ENCODE measurements at places on chromosomes 6 and 20.

GRCh38 chr6:3683331-3683730 is 68.2 kb downstream of the PXDC1 start:
- DNase-seq, result no peak

DNA sequence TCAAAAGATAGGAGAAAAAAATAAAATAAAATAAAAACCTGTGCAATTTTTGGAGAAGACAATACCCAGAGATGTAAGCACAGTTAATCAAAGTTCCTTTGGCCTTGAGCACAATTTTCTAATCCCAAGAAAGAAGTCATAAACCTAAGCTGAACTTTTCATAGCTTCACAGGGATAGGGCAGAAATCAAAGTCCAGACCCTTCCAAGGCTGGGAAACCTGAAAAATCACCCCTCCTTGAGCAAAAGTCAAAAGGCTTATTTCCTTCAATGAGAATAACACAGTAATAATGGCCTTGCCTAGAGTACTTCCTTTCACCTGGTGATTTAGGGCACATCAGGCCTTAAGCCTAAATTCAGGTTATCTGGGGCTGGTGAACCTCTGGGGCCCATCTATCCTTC is 415.0 kb upstream of the BTBD3 start:
- no peak for DNase-seq

GRCh38 chr6:134997133-134997995 is 47.5 kb upstream of the ALDH8A1 start:
- DNase-seq, result no peak

DNA sequence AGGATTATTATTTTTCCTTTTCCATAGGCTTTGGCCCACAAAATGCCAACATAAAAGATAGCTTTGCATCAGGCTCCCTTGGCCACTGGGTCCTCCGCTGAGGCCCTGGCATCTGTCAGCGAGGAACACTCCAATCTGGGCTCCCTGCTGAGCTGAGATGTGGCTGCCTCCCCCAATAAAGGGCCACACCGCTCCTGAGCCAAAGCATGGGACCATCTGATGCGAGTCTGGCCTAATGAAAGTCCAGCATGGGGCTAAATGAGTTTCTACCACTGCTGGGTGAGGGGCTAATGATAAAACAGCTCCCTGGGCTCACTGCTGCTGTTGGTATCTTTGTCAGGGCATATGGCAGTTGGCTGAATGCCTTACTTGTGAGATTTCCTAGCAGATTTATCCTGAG is 817.5 kb upstream of the SLC35B3 start:
- no peak for DNase-seq

DNA sequence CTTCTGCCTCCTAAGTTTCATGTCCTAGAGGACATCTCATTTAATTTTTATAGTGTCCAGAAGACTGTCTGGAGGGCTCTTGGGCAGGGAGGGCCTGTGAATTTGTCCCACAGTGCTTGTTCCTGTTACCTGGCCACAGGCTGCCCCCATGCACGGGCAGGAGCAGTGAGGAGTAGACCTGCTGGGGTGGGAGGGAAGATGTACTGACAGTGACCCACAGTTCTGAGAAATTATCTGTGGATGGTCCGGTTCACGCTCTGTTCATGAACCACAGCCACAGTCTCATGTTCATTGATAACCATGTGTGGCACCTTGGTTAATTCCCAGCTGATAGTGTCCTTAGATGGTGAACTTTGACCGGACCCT is 18.8 kb upstream of the ZNF831 start:
- no peak for DNase-seq

GRCh38 chr20:40506537-40506939 is 182.5 kb downstream of the MAFB start:
- peak; percentile 99 for DNase-seq

DNA sequence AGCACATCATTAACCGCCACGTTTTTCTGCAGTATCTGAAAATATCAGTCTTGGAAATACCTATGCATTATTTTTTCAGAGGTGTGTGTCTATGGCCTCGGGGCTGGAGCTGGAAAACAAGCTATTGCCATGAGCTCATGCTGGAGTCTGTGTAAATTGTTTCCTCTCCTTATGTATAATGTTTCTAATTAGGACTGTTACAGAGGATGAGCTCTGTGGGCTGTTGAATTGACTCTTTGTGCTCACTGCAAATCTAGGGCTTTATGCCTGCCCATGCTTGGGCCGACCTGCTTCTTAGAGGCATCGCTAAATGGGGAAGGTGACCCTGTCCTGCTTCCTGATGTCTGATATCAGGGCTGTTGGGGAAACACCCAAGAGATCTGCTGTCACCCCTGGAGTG is 80.8 kb upstream of the SLC22A16 start:
- no peak for DNase-seq

DNA sequence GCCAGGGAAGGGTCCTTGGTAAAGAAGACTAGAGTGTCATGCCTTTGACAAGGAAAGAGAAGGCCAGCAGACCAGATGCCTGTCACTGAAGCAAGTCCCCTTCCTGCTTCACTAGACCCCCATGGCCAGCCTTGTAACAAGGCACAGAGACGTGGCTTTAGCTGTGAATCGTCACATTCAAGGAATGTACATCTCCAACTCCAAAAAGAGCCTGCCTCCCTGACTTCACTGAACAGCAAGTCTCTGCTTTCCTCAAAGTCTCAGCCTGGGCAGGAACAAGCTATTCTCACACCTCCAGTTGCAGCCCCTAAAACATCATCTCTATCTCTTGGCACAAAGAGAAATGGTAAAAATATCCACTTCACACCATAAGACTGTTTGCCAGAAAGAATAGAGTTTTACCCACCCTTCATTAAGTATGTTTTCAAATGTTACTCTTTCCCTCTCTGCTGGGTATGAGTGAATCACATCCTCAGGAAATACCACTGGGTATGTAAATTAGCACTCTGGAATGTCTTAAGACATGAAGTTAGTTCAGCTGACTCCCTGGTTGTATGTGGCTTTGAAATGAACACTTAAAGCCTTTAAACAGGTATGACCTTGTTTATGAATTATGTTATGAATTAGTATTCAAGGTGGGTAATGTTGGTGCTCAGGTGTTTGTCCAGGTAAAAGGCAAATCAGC is 46.4 kb upstream of the NT5E start:
- DNase-seq, result no peak

DNA sequence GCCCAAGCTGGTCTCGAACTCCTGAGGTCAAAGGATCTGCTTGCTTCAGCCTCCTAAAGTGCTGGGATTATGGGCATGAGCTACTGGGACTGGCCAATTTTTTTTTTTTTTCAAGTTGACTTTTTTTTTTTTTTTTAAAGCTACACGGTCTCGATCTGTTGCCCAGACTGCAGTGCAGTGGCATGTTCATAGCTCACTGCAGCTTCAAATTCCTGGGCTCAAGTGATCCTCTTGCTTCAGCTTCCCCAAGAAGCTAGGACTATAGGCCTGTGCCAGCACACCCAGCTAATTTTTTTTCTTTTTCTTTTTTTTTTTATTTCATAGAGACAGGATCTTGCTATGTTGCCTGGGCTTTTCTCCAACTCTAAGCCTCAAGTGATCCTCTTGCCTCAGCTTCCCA is 59.5 kb downstream of the NCOA3 start:
- DNase-seq, result no peak

DNA sequence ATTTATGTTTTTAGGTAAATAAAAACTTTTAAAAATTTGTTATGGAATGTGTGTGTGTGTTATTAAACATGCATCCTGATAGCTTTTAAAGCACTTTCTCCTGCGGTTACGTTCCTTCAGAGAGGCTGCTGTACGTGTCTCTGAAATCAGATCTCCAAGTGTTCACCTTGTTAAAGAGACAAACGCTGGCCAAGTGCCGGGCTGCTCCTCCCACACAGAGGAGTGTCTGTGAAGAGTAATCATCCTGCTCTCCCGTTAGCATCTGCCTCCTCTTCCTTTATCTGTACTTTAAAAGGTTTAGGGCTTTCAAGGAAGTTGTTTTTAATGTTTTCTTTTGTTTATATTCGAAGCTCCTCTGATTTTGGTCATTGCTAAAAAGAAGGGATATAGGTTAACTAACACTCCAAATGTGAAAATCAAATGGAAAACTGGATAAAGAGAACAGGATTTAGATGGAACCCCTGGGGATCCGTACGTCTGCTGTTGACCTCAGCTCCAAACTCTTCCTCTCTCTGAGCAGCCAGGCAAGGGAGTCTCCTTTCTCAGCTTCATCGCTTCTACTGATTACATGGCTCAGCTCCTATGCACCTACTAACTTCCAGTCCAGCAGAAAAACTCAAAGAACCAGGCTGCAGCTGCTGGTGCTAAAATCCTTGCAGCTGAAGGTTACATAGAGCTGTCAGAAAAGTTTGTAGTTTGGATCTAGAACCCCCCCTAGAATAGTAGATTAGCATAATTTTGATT is 20.0 kb downstream of the IRF4 start:
- no peak for DNase-seq

DNA sequence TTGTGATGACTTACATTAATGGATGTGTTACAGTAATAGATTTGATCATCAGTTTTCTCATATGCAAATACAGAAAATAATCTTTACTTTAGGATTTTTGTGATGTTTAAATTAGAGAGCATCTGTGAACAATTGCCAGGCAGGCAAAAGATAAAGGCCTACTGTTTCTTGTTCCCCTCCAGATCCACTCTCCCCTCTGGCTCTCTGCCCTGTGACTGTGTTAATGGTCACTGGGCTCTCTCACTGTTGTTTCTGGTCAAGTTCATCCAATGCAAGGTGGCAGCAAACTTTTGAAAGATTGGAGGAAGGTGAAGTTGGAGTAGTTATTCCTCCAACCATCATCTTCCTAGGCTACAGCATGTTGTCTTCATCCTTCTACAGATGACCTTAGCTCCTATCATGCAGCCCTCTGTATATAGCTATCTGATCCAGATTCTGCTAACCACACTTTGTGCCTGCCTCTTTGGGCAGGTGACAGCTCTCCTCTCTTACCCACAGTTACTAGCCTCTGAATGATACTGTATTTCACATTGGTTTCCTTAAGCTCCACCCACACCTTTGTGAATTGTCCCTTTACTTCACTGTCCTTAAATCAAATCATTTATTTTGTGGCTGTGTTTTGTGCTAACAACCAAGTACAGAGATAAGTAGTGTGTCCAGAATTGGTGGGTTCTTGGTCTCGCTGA is 48.9 kb upstream of the ARG1 start:
- DNase-seq, result no peak

GRCh38 chr6:7905416-7905815 is 5.2 kb downstream of the TXNDC5 start:
- no peak for DNase-seq

GRCh38 chr20:51578145-51578459 is 35.6 kb upstream of the NFATC2 start:
- DNase-seq, result no peak

DNA sequence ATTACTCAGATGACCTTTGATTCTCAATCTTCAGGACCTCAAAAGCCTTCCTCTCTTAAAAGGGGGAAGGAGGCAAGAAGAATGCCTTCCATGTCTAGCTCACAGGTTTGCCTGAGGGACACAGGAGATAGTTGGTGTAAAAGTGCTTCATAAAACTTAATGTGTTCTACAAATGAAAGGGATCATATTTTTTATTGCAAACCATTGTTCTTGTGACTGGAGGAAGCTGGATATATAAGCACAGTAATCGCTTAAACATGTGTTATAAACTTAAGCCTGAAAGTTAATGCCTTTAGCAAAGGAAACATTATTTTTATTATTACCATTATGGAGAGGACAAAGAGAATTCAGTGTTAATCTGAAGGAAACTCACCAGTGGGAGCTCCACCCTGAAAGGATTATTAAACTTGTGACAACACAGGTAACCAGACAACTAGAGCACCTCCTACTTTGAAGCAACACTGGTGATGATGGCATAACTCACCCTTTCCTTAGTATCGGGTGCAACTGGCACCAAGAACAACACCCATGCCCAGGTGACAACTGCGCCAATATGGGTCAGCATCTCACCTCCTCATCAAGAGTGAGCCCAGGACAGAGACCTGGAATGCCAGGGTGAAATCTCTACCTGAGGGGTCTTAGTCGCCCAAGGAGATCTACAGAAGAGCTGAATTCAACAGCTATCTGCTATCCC is 288.7 kb upstream of the PRDM1 start:
- no peak for DNase-seq

GRCh38 chr6:14452567-14453527 is 335.3 kb downstream of the CD83 start:
- no peak for DNase-seq

GRCh38 chr6:151757506-151757955 is 50.0 kb upstream of the ESR1 start:
- no peak for DNase-seq

DNA sequence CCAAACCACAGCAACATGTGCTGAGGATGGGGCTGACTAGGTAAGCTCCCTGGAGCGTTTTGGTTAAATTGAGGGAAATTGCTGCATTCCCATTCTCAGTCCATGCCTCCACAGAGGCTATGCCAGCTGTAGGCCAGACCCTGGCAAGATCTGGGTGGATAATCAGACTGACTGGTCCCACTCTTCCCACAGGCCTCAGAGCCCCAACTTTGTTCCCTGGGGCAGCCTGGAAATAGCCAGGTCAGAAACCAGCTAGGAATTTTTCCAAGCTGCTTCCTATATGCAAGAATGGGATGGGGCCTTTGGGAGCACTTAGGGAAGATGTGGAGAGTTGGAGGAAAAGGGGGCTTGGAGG is 1.5 kb upstream of the VEGFA start:
- DNase-seq, result no peak

DNA sequence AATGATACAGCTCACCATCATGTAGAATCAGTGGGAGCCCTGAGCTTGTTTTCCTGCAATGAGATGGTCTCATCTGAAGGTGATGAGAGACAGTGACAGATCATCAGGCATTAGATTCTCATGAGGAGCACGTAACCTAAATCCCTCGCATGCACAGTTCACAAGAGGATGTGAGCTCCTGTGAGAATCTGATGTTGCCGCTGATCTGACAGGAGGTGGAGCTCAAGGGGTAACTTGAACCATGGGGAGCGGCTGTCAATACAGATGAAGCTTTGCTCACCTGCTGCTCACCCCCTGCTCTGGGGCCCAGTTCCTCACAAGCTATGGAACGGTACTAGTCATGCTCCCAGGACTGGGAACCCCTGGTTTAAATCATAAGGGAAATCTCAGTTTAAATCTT is 89.2 kb downstream of the THBS2 start:
- DNase-seq, result no peak

- no peak for DNase-seq
Measured at GRCh38 chr20:36688630-36689029, 42.6 kb upstream of the SLA2 start.

- peak; percentile 70 for DNase-seq
Measured at GRCh38 chr6:122770835-122771601, 8.5 kb upstream of the FABP7 start.

DNA sequence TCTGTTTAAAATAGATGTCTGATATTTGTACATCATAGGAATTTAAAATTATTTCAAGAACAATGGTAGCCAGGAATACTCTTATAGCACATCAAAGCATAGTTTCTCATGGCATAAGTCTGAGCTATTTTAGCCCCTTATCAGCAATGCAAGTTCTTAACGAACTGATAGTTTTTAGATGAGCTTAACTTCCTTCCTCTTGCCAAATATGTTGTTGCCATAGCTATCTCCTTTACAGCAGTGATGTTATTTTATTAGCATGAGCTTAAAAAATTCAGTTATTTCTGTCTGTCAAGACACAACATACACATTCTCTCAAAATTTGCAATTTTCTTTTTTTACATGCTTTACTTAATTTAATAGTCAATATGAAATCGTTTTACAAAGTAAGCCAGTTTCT is 867.2 kb downstream of the PHF3 start:
- DNase-seq, result no peak

Measured in inflammatory macrophage (primary cell).